ENCODE measurements at places on chromosomes 4 and X. TPM values are rescaled to one million over a fixed set of nuclear protein-coding genes. Genes with fewer than 3 reads are reported as not detected.

Gene BEND2
- not detected for total RNA-seq

Gene TRIM2
- total RNA-seq, result 17.3 TPM

Gene RPA4
- 1.3 TPM for total RNA-seq

Gene MAGEC2
- not detected for total RNA-seq

Gene SLC9A7
- total RNA-seq, result 37.3 TPM

Gene PLAC1
- total RNA-seq, result not detected

Gene CYLC1
- total RNA-seq, result not detected

Gene FAM199X
- 28.7 TPM for total RNA-seq

Gene TMEM31
- total RNA-seq, result not detected

Gene SAGE1
- not detected for total RNA-seq

Gene ADH1B
- 0.47 TPM for total RNA-seq

Gene HTR2C
- not detected for total RNA-seq

Gene MECP2
- total RNA-seq, result 16.8 TPM

Gene DDX53
- total RNA-seq, result not detected

Gene STPG2
- 0.09 TPM for total RNA-seq

Gene HMGB2
- 130 TPM for total RNA-seq

Gene NAA11
- not detected for total RNA-seq

Gene PLP2
- total RNA-seq, result 19.7 TPM

Gene ARHGAP36
- 0.09 TPM for total RNA-seq

Gene MAGEA6
- total RNA-seq, result not detected

Gene NAT8L
- total RNA-seq, result 0.09 TPM

Gene SERTM2
- not detected for total RNA-seq

Gene WAS
- total RNA-seq, result 0.09 TPM

Gene NDUFC1
- total RNA-seq, result 84.3 TPM

Gene RENBP
- 2.1 TPM for total RNA-seq

Gene SYP
- 0.28 TPM for total RNA-seq

Gene SSX2
- not detected for total RNA-seq

Gene SLC10A6
- under 0.01 TPM for total RNA-seq

Gene MGST2
- 69.4 TPM for total RNA-seq

Gene HNRNPDL
- total RNA-seq, result 147 TPM

Gene CAPN6
- not detected for total RNA-seq
